DMS79 treated with DMSO at 0.1 percent for 48 hours (cell line): ENCODE measurements at places on chromosomes 7 and 10.

DNA sequence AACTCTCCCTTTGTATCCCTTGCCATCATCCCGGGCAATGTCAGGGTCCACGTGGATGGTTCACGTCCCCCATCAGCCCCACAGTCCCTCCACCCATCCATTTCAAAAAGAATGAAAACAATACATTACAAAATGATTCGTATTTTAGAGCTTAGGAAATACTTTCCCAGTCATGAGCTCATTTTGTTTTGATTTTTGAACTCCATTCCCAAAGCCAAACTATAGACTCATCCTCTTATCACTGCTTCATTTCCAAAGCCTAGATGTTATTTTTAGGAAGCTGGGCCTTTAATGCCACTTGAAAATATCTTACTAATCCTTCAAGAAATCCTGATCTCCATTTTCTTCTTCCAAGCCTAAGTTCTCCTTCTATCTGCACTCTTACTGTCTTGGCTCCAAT lies 72.1 kb downstream of the WNT2 start:
- DNase-seq = no peak

DNA sequence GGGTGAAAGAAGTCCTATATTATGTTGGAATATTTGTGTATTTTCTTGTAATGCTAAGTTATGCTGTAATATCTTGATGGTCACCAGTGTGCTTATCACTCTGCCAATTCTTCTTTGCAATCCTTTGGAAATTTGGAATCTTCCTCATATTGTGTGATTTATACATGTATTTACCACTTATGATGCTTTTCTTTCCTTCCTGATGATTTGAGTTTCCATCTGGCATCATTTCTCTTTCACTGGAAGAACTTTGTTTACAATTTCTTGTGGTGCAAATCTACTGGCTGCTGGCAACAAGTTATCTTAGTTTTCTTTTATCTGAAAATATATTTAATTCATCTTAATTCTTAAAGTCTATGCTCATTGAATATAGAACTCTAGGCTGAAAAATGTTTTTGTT lies 29.2 kb downstream of the CFAP69 start:
- no peak for DNase-seq

GRCh38 chr7:5582532-5582935 lies 158.9 kb upstream of the TNRC18 start:
- no peak for DNase-seq

GRCh38 chr10:71735709-71736569 lies 16.4 kb upstream of the C10orf105 start:
- DNase-seq = no peak

DNA sequence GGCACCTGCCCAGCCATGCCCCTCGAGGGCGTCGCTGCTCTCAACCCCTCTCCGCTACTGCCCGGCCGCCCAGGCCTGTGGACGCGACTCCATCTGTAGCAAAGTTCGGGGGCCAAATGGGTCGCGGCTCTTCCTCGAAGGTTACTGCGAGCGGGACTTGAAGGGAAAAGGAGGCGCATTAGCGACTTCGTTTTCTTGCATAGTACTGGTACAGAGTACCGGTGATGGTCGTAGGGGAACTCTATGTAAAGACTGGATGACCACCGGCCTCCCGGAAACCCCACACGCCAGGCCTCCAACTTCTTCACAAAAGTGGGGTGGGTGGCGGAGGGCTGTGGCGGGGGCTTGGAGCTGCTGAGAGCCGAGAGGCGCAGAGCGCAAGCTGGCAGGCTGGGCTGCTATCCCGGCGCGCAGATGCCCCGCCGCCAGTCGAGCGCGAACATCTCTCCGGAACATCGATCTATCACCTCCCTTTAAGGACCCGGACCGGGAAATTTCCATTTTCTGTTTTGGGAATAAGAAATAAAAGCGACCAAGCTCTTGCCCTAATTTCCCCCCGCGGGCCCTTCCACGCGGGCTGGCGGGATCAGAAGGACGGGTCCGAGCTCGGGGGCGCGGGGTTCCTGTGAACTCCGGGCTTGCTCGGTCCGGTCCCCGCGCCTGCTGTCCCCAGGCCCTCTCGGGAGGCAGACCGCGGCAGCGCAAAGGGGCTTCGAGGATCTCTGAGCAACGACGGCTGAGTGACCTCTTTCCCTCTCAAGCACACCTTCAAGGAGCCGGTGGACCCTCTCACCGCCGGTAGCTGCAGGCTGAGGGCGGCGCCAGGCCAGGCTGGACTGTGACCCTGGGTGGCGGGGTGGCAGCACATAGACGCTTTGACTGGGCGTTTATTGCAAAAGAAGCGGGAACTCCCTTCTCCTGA lies 12.2 kb upstream of the FEZF1 start:
- no peak for DNase-seq

GRCh38 chr7:1883031-1883761 lies 213.1 kb downstream of the ELFN1 start:
- DNase-seq = no peak

DNA sequence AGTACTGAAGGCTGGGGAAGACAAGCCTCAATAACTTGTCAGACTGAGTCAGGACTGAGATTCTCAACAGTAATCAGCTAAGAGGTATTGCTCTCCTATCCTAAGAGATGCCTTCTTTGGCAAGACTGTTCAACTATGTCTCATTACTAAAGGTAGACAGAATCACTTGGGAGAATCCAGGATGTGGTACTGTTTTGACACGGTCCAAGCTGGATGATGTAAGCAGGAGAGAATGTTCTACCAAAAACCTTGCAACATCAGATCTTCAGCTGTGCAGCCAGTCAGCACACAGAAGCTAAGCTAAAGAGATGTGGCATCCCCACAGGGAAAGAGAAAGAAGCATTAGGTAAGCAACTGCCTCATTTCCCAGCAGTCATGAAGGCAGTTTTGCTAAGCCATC lies 391.4 kb downstream of the NRG3 start:
- DNase-seq = no peak
